ENCODE measurements at places on chromosomes 1 and 21.

DNA sequence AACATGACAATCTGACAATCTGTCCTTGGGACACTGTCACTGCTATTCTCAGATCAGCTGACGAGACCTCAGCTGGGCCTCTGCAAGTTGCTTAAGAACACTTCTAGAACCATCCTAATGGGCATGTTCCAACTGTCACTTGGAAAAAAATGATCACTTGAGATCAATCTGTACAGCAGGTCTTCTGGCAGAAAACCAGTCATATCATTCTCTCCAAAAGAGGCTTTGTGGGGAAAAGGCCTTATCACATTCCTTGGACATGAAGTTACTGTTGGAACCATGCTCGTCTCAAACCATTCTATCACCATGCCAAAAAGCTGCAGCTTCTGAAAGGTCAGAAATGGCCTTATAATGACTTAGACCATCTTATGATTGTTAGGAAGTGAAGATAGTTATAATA lies 744.2 kb downstream of the USP25 start:
- DNase-seq = no peak

DNA sequence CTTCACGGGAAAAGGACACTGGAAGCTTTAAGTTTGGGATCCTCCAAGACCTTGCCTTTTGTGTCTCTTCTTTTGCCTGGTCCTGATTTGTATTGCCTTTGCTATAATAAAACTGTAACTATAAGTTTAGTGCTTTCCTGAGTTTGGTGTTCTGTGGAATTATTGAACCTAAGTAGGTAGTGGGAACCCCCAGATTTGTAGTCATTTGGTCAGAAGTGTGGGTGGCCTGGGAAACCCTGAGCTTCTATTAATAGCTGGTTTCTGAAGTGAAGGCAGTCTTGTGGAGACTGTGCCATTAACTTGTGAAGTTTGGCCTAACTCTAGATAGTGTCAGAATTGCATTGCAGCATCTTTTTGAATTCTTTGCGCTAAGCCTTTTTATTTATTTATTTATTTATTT lies 6.8 kb upstream of the MYCL start:
- no peak for DNase-seq

DNA sequence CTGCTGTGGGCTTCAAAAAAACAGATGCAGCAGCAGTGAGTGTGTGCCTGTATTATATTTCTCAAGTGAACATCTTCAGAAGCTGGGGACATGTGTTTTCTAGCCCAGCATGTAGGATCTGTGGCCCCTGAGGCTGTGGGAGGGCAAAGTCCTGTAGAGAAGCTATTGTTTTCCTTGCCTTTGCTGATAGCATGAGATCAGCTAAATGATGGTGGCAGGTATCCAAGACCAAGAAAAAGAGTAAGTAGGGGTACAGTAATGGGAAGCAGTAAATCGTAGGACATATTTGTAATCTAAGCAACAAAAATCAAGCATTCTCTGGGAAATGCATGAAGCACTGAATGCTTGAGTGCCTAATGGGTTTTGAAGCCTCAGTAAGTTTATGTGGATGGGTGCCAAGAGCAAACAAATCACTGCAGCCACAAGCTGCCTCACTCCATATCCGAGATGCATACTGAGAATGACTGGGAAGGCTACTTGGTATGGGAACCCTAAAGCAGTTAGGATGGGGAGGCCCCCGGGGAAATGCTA lies 98.3 kb downstream of the CD58 start:
- DNase-seq = no peak

GRCh38 chr21:33015756-33016155 lies 10.0 kb upstream of the OLIG2 start:
- no peak for DNase-seq

DNA sequence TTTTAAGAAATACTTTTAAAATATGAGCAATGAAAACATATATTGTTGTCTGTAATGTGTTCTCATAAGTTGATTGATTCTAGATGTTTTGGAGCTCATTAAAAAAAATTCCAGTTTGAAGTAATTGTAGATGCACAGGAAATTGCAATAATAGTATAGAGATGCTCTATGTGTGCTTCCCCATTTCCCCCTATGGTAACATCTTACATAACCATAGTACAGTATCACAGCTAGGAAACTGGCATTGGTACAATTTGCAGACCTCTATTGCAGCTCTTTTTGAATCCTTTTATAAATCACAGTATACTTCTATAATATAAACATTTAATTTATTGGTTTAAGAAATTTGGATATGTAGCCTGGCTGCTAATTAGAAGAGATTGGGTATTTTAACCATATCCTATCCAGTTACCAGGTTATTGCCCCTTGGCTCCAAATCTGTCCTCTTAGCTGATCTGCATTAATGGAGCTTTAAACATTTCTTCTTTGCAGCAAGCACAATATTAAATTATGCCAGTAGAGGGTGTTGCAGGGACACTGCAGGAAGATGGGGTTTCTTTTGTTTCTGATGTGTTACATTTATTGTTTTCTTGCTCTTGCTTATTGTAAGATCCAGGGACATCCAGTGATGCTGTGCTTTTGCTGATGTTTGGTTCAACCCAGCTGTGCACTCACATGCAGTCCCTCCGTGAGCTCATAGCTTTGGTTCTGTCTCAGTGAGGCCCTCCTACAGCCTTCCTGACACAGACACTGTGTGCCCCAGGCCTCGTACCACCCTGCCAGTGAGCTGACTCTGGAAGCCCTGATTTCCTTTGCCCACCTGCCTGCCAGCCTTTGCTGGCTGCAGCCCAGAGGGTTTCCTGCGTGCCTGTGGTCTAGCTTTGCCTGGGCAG lies 103.3 kb downstream of the RABGAP1L start:
- DNase-seq = peak; percentile 33

GRCh38 chr1:21232044-21232443 lies 55.3 kb upstream of the EIF4G3 start:
- DNase-seq = no peak

GRCh38 chr1:205382561-205382960 lies 25.8 kb upstream of the KLHDC8A start:
- no peak for DNase-seq

GRCh38 chr1:42786097-42786496 lies 1.3 kb downstream of the TMEM269 start:
- no peak for DNase-seq

DNA sequence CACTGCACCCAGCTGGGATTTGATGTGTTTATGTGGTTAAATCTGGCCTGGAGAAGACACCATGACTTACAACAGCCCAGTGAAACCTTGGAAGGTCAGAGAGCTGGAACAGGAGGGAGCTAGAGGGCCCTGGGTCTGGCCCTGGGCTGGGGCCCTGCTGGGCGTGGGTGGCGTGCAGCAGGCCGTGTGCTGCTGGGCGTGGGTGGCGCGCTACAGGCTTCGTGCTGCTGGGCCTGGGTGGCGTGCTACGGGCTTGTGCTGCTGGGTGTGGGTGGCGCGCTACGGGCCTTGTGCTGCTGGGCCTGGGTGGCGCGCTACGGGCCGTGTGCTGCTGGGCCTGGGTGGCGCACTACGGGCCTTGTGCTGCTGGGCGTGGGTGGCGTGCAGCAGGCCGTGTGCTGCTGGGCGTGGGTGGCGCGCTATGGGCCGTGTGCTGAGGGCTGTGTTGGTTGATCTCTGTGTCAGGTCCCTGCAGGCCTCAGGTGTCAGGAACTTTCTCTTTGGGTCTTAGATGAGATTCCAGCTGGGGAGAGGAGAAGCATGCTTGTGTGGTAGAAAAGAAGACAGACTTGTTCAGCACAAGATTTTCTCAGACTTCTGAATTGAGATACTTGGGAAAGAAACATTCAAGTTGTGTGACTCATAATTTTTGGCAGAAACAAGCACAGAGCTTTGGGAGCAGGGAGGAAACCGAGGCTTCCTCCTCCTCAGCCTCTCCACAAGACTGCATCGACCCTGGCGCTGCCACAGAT lies 66.0 kb downstream of the COL18A1 start:
- DNase-seq = no peak

DNA sequence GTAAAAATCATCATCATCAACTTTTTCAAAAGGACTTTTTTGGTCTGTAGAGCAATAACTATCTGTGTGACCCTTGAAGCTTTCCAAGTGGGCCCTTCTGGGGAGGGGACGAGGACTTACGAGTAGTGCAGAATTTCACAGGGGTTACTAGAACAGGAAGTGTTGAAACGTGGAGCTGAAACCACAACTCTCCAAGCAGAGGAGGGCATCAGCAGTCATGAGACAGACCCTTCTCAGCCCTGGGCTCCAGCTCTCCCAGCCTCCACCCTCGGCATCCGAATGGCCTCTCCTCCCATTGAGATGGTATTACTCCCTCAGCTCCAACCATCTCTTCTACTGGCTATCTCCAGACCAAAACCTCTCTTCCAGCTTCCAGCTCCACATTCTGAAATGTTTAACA lies 3.6 kb downstream of the FAM89A start:
- no peak for DNase-seq

DNA sequence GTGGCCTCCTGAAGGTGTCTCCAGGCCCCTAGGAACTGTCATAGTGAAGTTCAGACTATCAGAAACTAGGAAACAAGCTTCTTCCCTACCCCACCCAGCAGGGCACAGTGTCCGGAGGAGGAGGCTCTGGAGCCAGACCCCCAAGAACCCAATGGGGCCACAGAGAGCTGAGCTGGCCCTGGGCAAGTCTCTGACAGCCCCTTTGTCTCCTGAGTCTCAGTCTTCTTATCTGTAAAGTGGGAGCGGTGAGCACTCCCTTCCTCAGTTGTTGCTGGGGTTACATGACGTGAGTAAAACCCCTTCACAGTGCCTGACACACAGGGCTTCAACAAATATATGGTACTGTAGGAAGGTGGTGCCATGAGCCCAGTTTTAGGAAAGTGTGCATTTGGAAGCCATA lies 675.8 kb downstream of the MATN1 start:
- DNase-seq = peak; percentile 17

DNA sequence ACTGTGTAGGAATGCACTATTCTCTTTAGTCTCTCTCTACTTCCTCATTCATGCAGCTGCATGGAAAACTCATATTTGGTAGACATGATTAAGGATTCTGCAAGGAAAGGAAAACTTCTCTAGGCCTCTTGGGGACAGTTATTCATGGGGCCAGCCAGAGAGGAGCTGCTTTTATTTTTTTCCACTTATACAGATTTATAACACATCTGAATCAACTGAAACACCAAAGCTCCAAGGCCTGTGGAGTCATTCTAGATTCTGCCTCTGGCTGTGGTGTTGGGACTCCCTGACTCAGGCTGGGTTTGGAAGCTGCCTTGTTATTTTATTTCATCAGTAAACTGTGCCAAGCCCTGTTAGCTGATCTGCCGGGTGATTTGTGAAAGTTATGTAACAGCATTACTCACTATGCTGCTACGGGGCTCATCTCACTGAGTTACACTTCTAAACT lies 83.9 kb upstream of the EDEM3 start:
- no peak for DNase-seq

GRCh38 chr1:226563666-226564065 lies 15.1 kb downstream of the STUM start:
- no peak for DNase-seq

DNA sequence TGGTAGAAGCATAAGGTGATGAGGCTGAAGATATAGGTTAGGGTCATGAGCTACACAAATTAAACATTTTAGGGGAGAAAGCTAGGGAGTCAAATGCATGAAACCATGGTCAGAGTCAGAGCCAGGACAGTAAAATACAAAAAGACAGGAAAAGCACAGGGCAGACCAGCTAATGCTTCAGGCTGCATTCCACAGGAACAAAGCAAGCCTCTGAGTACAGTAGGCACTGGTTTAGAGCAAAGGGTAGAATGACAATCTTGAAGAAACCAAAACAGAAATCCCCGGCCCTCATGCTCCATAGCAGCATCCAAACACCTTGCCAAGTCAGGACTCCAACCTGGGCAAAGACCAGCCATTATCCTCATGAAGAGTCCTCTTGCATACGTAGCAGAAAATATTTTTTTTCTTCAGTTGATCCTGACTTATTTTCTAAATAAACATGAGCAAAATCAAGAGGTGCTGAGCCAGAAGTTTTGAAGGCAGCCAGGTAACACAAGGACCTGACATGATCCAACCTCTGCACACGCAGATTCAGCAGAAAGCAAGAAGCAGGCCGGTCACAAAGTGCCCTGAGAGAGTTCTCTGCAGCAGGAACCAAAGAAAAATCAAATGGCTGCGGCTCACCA lies 273.1 kb downstream of the TTLL7 start:
- no peak for DNase-seq

DNA sequence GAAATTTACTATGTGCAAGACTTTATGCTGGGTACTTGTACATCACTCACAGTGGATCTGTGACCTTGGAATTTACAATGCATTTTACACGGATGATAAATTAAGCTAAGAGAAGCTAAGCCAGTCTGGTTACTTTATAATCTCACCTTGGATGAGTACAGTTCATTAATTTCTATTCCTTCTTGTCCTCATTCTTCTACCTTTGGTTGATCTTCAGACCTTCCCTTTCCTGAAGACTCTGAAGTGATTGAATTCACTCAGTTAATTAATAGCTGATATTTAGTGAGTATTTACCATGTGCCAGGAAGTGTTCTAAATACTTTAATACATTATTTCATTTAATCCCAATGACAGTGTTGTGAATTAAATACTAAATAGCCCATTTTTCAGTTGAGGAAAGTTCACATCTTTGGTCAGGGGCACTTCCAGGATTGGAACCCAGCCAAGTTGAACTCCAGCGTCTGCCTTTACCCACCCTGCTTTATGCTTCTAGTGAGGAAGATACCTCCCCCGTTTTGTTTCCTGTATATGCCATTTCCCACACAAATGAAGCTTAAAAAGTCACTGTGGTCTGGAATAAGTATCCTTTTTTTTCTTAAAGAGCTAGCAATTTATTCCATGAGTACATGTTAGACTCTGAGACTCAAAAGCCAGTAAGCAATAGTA lies 146.6 kb downstream of the TLR5 start:
- DNase-seq = no peak

DNA sequence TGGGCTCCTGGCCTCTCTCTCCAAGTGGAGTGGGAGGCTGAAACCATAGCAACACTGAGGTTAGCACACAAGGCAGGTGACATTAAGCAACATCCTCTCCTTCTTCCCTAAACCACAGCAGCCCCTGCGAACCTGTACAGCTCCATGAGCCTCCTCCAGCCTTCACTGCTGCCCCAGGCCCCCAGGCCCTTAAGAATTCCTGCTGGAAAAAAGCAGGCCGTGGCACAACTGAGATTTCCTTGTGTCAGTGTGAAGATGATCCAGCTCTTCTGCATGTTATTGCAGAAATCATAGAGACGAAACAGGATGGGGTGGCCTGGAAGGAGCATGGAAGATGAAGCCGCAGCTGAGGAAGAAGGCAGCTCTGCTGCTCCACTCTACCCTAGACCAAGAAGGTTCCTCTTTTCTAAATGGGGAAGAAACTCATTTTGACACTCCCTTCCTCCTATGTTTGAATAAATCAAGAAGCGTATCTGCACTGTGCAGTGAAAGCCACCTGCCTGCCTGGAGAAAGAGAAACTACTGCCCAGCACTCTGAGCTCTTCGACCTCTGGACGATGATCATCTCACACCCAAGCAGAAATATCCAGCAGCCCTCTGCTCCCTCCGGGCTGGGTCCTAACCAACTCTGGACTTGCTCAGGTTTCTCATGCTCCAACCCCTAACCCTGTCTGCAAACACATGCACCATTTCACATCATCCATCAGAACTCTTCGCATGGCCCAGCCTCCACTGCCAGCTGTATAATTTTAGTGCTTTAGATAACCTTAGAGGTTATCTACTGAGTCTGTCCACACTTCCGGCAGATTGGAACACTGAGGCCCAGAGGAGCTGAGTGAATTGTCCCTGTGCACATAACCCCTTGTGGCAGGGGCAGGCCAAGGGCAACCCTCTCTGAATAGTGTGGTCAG lies 20.7 kb downstream of the SH3BP5L start:
- DNase-seq = no peak
